ENCODE measurements at places on chromosomes 3 and 15.

DNA sequence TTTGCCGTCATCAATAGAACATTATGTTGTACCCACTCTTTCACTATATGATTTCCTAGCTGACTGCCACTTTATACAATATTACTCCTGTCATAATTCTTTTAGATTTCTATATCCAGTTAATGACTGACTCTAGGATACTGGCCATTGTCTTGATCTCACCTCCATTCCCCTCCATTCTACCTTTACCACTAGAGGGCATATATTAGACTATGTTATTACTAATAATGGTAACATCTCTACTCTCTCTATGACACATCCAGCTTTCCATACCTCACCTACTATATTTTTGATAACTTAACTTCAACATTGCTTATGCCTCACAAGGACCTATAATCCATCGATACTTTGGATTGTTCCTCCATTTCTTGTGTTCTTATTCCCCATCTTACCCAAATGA, 31.4 kb upstream of the POU1F1 start:
- no peaks in the 10 kb centered on the region for H3K4me1 ChIP-seq
- H3K36me3 ChIP-seq, result no peaks in the 10 kb centered on the region
- no peaks in the 10 kb centered on the region for H3K27me3 ChIP-seq
- DNase-seq, result no peak

DNA sequence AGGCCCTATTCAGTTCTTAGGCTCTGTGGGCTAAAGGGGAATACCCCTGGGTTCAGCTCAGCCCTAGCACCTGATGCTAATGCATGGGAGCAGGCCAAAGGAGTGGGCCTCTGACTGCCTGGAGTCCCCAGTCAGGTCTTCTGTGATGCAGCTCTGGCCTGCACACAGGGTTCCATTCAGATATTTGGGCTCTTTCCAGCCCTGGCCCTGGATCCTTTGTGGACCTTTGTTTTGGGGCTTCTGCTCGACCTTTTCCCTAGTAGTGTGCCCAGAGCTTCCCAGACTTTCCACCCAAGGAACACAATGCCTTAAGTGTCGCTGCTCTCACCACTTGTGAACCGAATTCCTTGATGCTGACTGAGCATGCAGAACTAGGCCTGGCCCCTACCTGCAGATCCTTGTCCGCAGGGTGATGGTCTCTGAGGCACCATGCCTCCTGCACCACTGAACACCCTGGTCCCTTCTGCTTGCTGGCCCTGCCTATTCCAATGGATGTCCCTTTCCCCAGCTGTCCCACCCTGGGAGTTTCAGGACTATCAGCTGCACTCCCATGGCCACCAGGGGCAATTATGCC, 5.1 kb downstream of the SEC13 start:
- DNase-seq, result no peak
- H3K27ac ChIP-seq, result no peak overlapping the region
- no peak overlapping the region for H3K4me3 ChIP-seq
- H3K36me3 ChIP-seq, result peaks cover 7% of the 10 kb centered on the region
- H3K4me1 ChIP-seq, result peaks cover 20% of the 10 kb centered on the region

GRCh38 chr15:45573961-45574629, 13.1 kb upstream of the BLOC1S6 start:
- H3K27me3 ChIP-seq, result no peaks in the 10 kb centered on the region
- H3K4me3 ChIP-seq, result no peak overlapping the region
- no peak for DNase-seq
- H3K4me1 ChIP-seq, result no peaks in the 10 kb centered on the region
- no peak overlapping the region for H3K27ac ChIP-seq

DNA sequence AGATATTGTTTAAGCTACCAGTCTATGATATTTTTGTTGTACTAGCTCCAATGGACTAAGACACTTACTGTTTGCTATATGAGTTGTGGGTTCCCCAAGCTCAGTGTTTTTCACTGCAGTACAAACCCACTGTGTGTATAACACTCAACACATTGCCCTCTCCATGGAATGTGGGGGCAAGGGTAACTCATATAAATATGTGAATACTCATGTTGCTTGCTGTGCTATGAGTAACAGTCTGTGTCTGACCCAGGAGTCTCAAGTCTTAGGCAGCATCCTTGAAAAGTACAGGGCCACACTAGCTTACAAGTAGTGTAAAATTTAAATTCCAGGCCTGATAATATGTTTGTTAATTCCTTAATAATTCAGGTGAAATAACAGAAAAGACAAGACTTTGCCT, 22.5 kb upstream of the CNTN3 start:
- no peaks in the 10 kb centered on the region for H3K27me3 ChIP-seq
- H3K4me3 ChIP-seq, result no peak overlapping the region

GRCh38 chr3:15606434-15606891, 4.9 kb downstream of the BTD start:
- H3K4me1 ChIP-seq, result no peaks in the 10 kb centered on the region
- no peak overlapping the region for H3K4me3 ChIP-seq
- H3K36me3 ChIP-seq, result no peaks in the 10 kb centered on the region
- H3K27me3 ChIP-seq, result no peaks in the 10 kb centered on the region
- DNase-seq, result no peak

DNA sequence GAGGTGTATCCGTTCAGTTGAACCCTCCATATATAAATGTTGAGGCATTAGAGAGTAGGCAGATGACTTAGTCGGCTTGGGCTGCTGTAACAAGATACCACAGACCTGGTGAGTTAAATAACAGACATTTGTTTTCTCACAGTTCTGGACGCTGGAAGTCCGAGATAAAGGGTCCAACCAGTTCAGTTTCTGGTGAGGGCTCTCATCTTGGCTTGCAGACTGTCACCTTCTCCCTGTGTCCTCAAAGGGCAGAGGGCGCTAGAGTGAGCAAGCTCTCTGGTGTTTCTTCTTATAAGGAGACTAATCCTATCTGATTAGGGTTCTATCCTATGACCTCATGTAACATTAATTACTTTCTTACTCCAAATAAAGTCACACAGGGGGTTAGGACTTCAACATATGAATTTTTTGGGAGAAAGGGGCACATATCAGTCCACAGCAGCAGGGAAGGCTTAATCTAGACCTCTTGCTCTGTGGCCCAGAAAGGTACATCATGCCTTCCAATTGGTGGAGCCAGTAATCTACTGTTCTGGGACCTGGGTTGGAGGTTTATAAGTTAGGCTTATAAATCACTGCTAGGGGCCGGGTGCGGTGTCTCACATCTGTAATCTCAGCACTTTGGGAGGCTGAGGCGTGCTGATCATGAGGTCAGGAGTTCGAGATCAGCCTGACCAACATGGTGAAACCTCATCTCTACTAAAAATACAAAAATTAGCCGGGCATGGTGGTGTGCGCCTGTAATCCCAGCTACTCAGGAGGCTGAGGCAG, 26.3 kb upstream of the SLC28A2 start:
- no peak overlapping the region for H3K27ac ChIP-seq
- no peaks in the 10 kb centered on the region for H3K27me3 ChIP-seq
- no peak for DNase-seq
- H3K4me1 ChIP-seq, result no peaks in the 10 kb centered on the region
- H3K36me3 ChIP-seq, result no peaks in the 10 kb centered on the region

DNA sequence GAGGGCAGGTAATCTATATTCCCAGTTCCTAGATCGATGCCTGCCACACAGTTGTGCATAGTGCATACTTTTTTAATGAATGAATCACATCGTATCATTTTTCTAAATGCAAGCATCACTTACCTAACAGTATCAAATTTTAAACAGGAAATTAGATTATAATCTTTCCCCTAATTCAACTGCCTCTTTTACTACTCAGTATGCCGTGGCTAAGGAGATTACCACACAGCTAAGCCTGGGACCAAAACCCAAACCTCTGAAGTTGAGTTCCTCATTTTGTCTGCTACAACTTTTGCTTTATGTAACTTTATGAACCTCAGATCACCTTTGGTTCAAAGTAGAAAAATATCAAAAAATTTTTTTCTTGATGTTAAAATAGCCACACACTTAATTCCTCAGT, 53.2 kb upstream of the FNDC3B start:
- DNase-seq, result no peak
- no peaks in the 10 kb centered on the region for H3K4me1 ChIP-seq
- no peak overlapping the region for H3K27ac ChIP-seq
- H3K36me3 ChIP-seq, result no peaks in the 10 kb centered on the region

DNA sequence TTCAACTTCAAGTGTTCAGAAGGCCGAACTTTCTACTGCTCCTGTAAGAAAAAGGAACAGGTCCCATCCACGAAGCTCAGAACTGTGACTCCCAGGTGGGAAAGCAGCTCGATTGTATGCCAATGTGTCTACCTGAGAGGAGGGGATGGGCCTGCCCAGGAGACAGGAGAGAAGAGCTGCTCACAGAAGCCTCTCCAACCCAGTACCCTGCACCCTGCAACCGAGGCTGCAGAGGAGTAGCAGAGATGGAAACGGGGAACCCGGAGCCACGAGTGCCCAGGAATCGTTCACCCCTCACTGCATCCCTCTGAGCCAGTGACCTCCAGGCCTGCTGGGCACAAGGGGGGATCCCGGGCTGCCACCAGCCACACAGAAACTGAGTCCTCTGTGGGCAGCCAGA, 86.5 kb upstream of the PRR23E start:
- no peak overlapping the region for H3K4me3 ChIP-seq
- DNase-seq, result no peak
- no peak overlapping the region for H3K27ac ChIP-seq
- no peaks in the 10 kb centered on the region for H3K36me3 ChIP-seq

GRCh38 chr3:16513141-16514020, at the start of gene RFTN1:
RFTN1 (minus strand) TSS chr3:16513699; CDS start chr3:16493869, 19,830 bp downstream.
- no peaks in the 10 kb centered on the region for H3K36me3 ChIP-seq
- peak within 1 kb of the TSS; percentile 72 for H3K4me3 ChIP-seq
- no peaks in the 10 kb centered on the region for H3K27me3 ChIP-seq
- peaks cover 48% of the 10 kb centered on the region for H3K4me1 ChIP-seq

DNA sequence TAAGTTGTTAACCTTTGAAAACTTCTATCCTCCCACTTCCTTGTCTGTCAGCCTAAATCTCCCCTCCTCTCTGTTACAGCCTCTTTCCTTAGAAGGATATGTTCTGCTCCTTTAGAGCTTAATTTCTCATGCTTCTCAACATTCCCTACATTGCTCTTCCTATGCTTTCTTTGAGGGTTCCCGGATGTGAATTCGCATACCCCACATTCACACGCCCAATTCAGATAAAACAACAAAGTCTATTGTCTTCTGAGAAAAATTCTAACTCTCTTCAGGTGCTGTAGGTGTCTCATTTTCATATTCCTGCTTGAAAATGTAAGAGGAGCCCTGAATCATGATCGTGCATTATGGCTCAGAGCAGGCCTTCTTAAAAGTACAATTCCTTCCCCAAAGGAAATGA, 171.8 kb upstream of the DPH6 start:
- no peaks in the 10 kb centered on the region for H3K36me3 ChIP-seq
- no peaks in the 10 kb centered on the region for H3K4me1 ChIP-seq
- no peak overlapping the region for H3K4me3 ChIP-seq
- no peaks in the 10 kb centered on the region for H3K27me3 ChIP-seq
- DNase-seq, result no peak
- H3K27ac ChIP-seq, result no peak overlapping the region

DNA sequence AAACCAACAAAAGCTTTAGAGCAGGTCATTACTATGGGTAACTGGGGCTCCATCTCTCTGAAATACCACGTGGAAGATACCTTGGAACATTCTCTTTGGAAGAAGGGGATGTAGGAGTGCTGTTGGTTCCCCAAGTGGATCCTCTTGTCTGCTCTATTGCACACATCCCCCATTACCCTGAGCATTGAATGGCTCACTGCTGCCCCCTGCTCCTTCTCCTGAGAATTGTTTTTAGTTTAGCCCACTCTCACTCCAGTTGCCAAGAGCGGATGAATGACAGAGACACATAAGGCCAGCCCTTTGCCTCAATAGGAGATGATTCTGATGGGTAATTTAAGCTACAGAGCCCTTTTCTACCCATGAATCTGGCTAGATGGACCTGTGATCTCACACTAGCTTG, 135.6 kb upstream of the SUCLG2 start:
- no peak overlapping the region for H3K27ac ChIP-seq
- no peak overlapping the region for H3K4me3 ChIP-seq
- DNase-seq, result peak; percentile 33
- no peaks in the 10 kb centered on the region for H3K4me1 ChIP-seq

- DNase-seq, result no peak
- no peaks in the 10 kb centered on the region for H3K4me1 ChIP-seq
- no peaks in the 10 kb centered on the region for H3K27me3 ChIP-seq
- H3K27ac ChIP-seq, result no peak overlapping the region
Measured at GRCh38 chr15:52151353-52151752, 38.8 kb upstream of the BCL2L10 start.

GRCh38 chr3:187973977-187974870, 179.7 kb upstream of the LPP start:
- no peak for DNase-seq
- H3K4me1 ChIP-seq, result no peaks in the 10 kb centered on the region
- H3K27me3 ChIP-seq, result no peaks in the 10 kb centered on the region
- H3K27ac ChIP-seq, result no peak overlapping the region
- H3K36me3 ChIP-seq, result no peaks in the 10 kb centered on the region

- H3K4me1 ChIP-seq, result no peaks in the 10 kb centered on the region
- H3K36me3 ChIP-seq, result no peaks in the 10 kb centered on the region
- no peaks in the 10 kb centered on the region for H3K27me3 ChIP-seq
- H3K4me3 ChIP-seq, result no peak overlapping the region
- H3K27ac ChIP-seq, result peak overlapping the region; percentile 52
Measured at GRCh38 chr3:129234441-129234840, 15.0 kb upstream of the COPG1 start.

GRCh38 chr3:45010811-45011333, 15.2 kb upstream of the CLEC3B start:
- H3K36me3 ChIP-seq, result no peaks in the 10 kb centered on the region
- no peak overlapping the region for H3K4me3 ChIP-seq
- peaks cover 20% of the 10 kb centered on the region for H3K4me1 ChIP-seq
- peak overlapping the region; percentile 89 for H3K27ac ChIP-seq
- H3K27me3 ChIP-seq, result no peaks in the 10 kb centered on the region

DNA sequence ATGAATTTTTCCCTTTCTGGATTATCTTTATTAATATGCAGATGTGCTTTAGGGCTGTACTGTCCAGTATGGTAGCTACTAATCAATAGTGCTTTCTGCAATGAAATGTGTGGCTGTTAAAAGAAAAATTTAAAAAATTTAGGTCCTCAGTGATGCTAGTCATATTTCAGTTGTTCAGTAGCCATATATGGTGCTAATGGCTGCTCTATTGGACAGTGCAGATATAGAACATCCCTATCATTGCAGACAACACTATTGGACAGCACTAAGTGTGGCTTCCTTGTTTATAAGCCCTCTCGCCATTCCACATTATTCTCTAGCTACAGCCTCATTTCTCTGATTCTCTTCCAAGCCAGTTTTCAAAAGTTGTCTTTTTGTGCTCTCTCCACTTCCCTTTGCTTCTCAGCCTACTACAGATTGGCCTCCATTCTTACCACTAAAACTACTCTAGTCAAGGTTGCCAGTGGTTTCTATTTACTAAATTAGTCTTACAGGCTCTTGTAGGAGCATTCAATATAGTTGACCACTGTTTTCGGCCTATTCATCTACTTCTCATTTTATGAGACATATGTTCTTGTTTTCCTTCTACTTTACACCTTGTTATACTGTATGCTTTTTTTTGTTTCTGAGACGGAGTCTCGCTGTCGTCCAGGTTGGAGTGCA, 9.5 kb downstream of the MAPK6 start:
- no peak overlapping the region for H3K4me3 ChIP-seq
- H3K27me3 ChIP-seq, result no peaks in the 10 kb centered on the region
- DNase-seq, result no peak
- H3K27ac ChIP-seq, result no peak overlapping the region
- H3K4me1 ChIP-seq, result no peaks in the 10 kb centered on the region

All from tibial nerve (tissue), 4 donors.